RWPE2 (cell line): ENCODE measurements at places on chromosomes 2 and 18.
A peak's percentile ranks its signal among the peaks of the same experiment; 100 is the strongest.

- no peak for DNase-seq
- no peaks in the 10 kb centered on the region for H3K36me3 ChIP-seq
- no peak overlapping the region for H3K4me3 ChIP-seq
- H3K27ac ChIP-seq = no peak overlapping the region
- H3K4me1 ChIP-seq = no peaks in the 10 kb centered on the region
These were observed 172.0 kb downstream of the SLC4A10 start for GRCh38 chr2:161796192-161796591.

DNA sequence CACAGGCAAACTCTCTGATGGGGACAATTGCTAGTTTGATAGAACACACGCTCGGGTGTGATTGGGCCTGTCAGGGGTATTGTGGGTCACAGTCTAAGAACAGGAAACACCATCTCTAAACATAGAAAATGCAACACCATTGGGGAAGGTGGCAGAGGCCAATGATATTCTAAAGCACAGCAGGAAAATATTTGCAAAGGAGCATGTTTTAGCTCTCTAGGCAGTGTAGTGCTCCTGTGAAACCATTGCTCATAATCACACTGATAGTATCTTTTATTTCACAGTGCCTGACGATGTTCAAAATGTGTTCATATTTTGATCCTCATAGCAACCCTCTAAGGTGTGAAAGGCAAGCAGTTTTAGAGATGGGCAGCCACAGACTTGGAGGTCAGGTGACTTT is 224.2 kb downstream of the CD226 start:
- H3K36me3 ChIP-seq = no peaks in the 10 kb centered on the region
- no peaks in the 10 kb centered on the region for H3K4me1 ChIP-seq
- H3K4me3 ChIP-seq = no peak overlapping the region
- H3K27me3 ChIP-seq = no peaks in the 10 kb centered on the region
- no peak for DNase-seq

GRCh38 chr2:220880623-220881596 is 691.2 kb downstream of the EPHA4 start:
- H3K36me3 ChIP-seq = no peaks in the 10 kb centered on the region
- no peak overlapping the region for H3K4me3 ChIP-seq
- no peaks in the 10 kb centered on the region for H3K4me1 ChIP-seq
- no peaks in the 10 kb centered on the region for H3K27me3 ChIP-seq
- H3K27ac ChIP-seq = peak overlapping the region; percentile 27

- H3K27me3 ChIP-seq = peaks cover 99% of the 10 kb centered on the region
- H3K36me3 ChIP-seq = no peaks in the 10 kb centered on the region
- DNase-seq = no peak
- peaks cover 5% of the 10 kb centered on the region for H3K4me1 ChIP-seq
- H3K27ac ChIP-seq = no peak overlapping the region
These were observed 1.3 kb downstream of the SP9 start for GRCh38 chr2:174335988-174336500.

DNA sequence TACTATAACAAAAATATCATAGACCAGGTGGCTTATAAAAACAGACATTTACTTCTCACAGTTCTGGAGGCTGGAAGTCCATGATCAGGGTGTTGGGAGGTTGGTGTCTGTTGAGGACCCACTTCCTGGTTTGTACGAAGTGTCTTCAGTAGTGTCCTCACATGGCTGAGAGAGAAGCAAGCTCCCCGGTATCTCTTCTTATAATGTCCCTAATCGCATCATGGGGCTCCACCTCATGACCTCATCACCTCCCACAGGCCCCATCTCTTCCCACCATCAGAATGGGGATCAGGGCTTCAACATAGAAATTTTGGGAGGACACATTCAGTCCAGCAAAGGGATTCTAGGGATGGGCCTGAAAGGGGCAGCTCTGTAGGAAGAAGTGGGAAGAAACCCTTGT is 4.8 kb upstream of the NIFK start:
- H3K4me3 ChIP-seq = no peak overlapping the region
- no peaks in the 10 kb centered on the region for H3K36me3 ChIP-seq
- DNase-seq = no peak
- no peaks in the 10 kb centered on the region for H3K4me1 ChIP-seq

- H3K4me3 ChIP-seq = no peak overlapping the region
- no peaks in the 10 kb centered on the region for H3K36me3 ChIP-seq
- DNase-seq = no peak
- H3K27ac ChIP-seq = no peak overlapping the region
These were observed 333.7 kb downstream of the DYSF start for GRCh38 chr2:71787108-71787415.

GRCh38 chr2:216031960-216032689 is 18.8 kb upstream of the MREG start:
- no peak overlapping the region for H3K27ac ChIP-seq
- DNase-seq = no peak
- peaks cover 7% of the 10 kb centered on the region for H3K4me1 ChIP-seq
- no peaks in the 10 kb centered on the region for H3K27me3 ChIP-seq

DNA sequence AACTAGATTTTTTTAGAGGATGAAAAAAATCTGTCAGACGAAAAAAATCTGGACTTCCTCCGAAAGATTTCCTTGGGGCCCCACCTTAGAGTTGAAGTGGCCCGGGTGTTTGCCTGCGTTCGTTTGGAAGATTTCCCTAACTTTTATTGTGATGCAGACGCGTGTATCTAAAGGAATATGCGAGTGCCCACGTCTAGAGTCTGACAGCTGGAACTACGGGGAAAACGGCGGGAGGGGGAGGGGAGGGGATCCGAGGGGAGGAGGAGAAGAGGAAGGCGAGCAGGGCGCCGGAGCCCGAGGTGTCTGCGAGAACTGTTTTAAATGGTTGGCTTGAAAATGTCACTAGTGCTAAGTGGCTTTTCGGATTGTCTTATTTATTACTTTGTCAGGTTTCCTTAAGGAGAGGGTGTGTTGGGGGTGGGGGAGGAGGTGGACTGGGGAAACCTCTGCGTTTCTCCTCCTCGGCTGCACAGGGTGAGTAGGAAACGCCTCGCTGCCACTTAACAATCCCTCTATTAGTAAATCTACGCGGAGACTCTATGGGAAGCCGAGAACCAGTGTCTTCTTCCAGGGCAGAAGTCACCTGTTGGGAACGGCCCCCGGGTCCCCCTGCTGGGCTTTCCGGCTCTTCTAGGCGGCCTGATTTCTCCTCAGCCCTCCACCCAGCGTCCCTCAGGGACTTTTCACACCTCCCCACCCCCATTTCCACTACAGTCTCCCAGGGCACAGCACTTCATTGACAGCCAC is 2.4 kb upstream of the SP9 start:
- H3K4me3 ChIP-seq = no peak overlapping the region
- no peak for DNase-seq
- no peaks in the 10 kb centered on the region for H3K36me3 ChIP-seq
- H3K27ac ChIP-seq = no peak overlapping the region
